ENCODE measurements at places on chromosomes 6 and 20.

DNA sequence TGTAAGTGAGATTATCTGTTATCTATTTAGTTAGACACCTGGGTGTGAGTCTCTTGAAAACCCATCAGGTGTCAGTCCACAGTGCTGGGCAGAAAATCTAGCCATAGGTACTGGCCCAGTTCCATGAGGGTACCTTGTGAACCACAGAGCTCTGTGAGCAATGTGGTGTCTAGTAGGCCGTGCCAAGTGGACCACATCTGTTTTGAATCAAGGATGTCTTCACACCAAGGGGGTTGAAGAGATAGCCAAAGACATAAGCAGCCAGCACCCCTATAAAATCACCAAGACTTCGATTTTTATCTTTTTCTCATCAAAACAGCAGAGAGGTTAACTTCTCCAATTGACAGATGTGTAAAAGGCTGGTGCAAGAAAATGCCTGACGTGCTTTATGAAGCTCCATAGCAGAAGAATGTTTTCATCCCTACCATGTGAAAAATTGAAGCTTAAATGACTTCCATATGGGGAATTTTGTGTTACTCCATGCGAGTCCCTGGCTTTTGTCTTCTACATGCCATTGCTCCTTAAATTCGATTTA, 368.7 kb downstream of the HAO1 start:
- no peak for DNase-seq

DNA sequence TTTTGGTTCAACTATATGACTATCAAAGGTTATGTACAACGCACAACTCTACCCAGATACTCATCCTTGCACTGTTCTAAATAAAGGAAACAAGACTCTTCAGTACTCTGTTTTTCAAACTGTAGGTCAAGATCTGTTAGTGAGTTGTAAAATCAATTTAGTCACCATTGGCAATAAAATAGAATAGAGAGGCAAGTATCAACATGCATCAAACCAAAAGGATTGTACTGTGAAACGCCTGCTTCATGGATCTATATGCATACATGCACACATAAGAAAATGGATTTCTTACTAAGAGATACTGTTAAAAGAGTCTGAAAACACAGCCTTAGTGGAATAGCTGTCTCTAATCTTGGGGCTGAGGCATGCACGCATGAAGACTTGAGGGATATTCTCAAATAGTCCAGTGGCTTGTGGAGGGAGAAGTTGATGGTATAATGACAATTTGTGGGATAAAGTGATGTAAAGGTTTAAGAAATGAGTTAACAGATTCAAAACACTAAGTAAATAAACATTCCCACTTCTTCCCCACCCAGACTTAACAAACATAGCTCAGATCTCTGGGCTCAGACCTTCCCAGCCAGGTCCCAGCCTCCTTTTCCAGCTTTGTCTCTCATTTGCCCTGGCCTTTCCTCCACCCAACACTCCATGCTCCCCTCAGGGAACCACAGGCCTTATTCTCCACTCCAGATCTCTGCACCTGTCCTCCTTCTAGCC, 10.7 kb upstream of the LZTS3 start:
- no peak for DNase-seq

DNA sequence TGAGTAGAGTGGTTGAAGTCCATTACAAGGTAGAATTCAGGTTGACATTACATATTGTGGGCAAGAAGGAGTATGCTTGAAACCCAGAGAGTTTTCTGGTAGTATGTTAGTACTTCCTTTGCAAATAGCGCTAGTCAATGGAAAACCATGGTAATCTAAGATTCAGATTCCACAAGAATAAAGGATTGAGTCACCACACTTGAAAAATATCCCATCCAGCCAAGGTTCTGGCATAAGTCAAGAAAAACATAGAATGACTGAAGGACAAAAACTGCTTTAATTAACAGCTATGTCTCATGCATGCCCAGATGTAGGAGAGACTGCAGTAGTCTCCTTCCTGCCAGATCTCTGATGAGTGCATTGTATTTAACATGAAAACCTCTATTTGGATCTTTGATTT, 469.8 kb downstream of the BMP2 start:
- no peak for DNase-seq

GRCh38 chr6:123811378-123811777, 7.7 kb downstream of the NKAIN2 start:
- DNase-seq: no peak

DNA sequence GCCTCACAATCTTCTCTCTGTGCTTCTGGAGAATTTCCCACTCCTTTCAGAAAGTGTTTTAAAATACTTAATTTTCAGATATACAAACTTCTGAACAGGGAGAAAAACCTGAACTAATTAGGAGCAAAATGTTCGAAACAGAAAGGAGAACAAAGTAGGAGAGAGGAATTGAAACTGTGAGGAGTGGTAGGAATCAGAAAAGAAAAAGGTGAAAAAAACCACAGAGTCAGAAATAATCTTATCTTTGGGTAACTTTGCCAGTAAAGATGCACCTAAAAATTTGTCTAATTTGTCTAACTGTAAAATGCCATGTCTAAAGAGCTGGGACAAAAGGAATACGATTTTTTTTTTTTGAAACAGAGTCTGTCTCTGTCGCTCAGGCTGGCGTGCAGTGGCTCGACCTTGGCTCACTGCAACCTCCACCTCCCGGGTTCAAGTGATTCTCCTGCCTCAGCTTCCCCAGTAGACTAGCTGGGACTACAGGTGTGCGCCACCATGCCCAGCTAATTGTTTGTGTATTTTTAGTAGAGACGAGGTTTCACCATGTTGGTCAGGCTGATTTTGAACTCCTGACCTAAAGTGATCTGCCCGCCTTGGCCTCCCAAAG, 4.7 kb upstream of the RIPOR2 start:
- no peak for DNase-seq

DNA sequence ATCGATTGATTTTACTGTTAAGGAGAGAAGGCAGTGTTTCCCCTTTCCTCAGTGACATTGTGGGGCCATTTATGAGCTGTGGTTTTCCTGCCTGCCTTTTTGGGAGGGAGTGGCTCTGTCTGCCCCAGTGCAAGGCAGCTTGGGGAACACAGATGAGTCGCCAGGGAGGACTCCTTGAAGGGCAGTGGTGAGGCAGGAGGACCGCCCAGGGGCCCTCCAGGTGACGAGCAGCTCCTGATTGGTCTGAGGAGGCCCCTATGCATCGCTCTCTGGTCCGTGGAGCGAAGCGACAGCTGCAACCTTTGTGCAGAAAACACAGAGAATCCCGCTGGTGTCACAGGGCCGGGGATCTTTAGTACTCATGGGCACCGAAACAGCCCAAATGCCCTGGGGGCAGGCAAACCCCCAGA, 100.3 kb downstream of the TMEM242 start:
- DNase-seq: no peak

- no peak for DNase-seq
Measured at GRCh38 chr6:53837865-53838769, 43.3 kb downstream of the LRRC1 start.

- no peak for DNase-seq
Measured at GRCh38 chr20:56517211-56517610, 7.3 kb upstream of the FAM209A start.

DNA sequence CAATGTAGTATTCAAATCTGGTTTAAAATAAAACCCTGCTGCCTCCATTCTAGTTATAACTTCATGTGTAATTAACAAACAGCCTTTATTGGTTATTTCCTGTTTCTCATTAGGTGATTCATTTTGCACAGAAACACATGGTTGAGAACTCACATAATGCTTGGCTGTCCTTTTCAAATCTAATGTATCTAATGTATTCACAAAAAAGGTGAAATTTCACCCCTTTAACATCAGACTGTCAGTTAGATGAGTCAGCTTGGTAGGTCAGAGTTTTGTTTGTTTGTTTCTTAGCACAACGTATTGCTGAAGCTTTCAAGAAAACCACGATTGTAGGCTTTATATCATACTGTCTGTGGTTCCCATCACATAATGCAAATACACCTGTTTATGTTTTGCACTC, 78.7 kb upstream of the TMEM30A start:
- no peak for DNase-seq

- no peak for DNase-seq
Measured at GRCh38 chr6:139343052-139343750, 31.2 kb downstream of the CITED2 start.

- DNase-seq: no peak
Measured at GRCh38 chr6:75563032-75563431, 38.6 kb upstream of the SENP6 start.

DNA sequence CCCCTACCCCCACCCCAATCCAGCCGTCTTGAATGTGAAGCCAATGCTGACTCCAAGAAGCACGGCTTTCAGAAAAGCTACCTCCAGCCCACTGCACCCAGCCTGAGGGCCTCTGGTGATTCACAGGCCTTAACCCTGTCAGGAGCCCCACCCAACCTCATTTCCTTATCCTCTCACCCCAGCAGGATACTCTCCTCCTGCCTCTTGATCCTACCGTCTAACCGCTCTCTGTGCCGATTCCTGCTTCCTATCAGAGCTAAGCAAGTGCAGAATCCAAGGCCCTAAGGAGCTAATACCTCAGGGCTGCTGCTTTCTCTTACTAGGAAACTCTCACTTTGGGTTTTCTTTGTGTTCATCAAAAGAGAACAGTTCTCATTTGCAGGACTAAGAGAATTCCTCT, 47.2 kb downstream of the TRERF1 start:
- DNase-seq: no peak

DNA sequence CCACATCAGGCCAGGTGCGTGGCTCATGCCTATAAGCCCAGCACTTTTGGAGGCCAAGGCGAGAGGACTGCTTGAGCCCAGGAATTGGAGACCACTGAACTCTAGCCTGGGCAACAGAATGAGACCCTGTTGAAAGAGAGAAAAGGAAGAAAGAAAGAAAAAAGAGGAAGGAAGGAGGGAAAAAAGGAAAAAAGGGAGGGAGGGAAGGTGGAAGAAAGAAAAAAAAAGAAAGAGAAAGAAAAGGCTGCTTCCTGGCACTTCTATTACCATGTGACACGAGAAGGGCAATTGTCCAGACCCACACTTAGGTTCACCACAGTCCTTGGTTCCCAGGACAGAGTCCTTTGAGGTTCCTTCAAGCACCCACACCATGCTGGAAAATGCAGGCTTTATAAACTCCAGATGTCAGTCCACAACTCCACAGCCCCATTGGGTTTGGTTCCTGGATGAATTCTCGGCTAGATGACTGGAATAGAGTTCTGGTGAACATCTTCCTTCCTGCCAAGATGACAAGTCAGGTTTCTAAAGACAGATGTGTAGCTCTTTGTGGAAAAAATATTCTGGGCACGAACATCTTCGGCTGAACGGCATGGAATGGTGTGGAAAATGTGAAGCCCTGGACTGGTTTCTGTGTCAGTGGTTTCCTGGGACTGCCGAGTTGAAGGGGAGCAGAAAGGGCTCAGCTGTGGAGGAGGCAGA, 32.5 kb downstream of the NT5E start:
- no peak for DNase-seq

GRCh38 chr20:18391686-18392085, 75.1 kb downstream of the DZANK1 start:
- DNase-seq: no peak

DNA sequence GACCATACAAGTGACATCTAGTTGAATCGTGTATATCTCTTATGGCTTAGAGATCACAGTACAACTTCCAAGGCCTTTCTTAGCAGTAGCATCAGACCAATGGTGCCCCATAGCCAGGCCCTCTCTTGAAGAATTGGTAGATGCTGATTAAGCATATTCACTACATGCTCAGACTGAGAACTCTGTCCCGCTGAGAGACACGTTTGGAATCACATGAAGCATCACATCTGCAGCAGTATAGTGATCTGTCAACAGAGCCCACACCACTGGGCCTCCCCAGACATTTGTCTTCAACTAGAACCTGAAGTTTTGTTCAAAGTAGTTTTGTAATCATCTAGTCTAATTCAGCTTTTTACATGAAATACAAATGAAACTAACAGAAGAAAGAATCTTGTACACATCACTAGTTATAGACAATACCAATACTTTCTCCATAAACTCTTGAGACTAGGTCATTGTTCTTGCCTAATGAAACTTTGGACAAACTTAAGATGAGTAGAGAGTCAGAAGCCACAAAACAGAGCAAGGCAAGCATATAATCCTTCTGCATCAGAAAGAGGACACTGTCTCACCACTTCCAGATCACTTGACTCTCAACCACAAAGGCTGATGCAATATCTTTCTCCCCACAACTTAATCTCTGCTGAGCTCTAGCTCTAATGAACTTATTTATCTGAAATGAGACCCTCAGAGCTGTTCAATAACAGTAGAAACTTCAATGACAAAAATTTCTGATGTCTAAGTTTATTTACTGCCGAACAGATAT, 182.7 kb downstream of the TBX18 start:
- no peak for DNase-seq

GRCh38 chr6:49462071-49462470, 982 bp downstream of the MMUT start:
- no peak for DNase-seq

Measured in T-helper 22 cell (primary cell).